ENCODE measurements at places on chromosomes 16 and 17.

DNA sequence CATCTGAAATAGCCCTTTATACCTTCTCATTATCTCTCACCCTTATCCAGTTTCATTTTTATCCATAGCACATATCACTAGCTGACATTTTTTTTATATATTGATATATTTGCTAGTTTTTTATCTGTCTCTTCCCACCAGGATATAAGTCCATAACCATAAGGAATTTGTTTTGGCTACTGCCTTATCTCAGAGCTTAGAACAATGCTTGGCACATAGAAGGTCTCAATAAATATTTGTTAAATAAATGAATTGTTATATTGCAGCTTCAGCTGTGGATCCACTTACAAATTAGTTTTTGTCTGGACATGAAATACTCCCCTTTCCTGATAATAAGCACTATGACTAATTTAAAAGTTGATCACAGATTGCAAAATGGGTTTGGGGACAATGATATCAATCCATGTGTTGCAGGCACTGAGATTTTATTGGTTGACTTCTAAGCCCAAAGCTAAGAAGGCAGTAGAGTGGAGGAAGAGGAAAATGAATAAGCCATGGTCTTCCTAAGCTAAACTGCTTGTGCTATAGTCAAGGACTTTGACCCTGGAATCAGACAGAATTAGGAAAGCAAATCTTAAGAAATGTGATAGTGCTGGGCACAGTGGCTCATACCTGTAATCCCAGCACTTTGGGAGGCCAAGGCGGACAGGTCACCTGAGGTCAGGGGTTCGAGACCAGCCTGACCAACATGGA, 31.9 kb upstream of the YPEL2 start:
- no peak for DNase-seq

- no peak for DNase-seq
Measured at GRCh38 chr17:38958756-38959155, 8.4 kb downstream of the FBXO47 start.

DNA sequence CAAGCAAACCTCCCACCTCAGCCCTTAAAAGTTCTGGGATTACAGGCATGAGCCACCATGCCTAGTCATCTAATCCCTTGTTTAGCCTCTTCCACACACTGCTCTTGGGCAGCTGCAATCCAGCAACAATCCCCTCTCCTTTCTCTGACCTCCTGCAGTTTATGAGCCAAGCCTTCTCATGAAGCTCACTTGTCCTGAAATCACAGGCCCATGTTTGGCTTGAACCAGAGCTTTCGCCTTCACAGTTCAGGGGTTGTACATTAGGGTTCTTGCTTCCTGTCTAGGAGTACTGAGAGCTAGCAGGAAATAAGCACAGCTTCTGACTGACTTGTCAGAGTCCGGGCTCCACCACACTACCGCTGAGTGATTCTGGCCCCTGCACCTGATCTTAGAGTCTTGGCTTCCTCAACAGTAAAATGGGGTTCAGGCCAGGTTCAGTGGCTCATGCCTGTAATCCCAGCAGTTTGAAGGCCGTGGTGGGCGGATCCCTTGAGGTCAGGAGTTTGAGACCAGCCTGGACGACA, 16.3 kb downstream of the ERAL1 start:
- no peak for DNase-seq

DNA sequence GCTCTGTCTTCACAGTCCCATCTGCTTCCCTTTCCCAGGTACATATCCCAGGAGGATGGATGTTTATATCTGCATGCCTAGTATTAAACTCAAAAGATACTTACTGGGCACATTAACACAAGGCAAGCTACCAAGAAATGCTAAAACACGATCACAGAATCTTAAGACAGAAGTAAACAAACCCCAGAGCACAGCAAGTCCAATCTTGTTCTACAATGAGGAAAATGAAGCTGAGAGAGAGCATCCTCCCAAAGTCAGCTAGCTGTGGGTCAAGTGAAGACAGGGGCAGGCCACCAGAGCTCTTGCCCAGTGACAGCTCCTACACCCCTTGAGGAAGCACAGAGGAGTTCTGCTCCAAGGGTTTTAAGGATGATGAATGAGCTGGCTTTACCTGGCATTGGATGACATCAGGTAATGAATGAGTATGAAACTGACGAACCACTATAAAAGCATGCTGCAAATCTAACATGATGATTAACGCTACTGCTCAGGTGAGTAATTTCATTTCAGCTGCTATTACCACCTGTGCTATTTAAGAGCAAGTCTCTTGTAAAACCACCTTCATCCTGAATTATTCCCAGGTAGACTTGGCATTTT, 20.3 kb downstream of the XPO6 start:
- DNase-seq = no peak

GRCh38 chr16:4460936-4461249, 13.5 kb downstream of the NMRAL1 start:
- no peak for DNase-seq

DNA sequence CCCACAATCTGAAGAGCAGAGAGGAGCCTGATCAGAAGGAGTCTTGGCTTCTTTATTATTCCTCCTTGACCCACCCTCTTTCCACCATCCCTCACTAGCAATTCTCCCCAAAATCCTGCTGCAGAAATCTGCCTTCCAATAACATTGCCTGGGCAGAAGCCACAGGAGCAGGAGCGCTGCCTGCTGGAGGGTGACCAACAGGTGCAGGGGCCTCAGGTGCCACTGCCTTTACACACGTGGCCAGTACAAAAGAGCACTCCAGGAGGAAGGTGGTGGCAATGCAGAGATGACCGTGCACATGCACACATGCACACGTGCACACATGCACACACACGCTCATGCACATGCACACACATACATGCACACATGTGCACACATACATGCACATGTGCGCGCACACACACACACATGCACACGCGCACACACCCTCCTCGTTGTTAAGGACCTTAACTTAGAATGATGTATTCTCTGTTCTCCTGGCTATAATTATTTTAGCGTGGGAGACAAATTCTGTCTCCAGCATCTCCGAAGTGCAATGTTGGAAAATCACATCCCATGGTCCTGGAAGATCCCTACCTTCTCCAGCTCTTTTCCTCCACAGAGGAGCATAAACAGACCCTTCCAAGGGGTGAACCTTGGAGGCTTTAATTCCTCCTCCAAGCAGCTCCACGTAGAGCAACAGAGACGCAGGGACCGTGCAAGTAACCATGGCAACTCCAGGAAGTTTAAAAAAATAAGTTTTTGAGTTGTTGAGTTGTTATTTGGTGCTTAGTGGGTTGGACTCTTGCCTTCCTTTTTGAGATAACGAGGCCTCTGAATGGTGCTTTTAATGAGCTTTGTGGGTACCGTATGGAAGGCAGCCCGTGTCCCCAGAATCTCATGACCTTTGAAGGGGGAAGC, 12.6 kb downstream of the RBFOX3 start:
- no peak for DNase-seq

GRCh38 chr17:1783834-1784611, 22.2 kb downstream of the SERPINF1 start:
- peak; percentile 89 for DNase-seq

GRCh38 chr17:28953444-28954118, 2.3 kb upstream of the PHF12 start:
- DNase-seq = peak; percentile 52

GRCh38 chr17:73710095-73710592, 65.9 kb upstream of the SDK2 start:
- DNase-seq = peak; percentile 80

GRCh38 chr17:43759836-43760235, 1.2 kb upstream of the SOST start:
- DNase-seq = no peak

GRCh38 chr17:78838574-78839005, 2.0 kb downstream of the USP36 start:
- DNase-seq = no peak

DNA sequence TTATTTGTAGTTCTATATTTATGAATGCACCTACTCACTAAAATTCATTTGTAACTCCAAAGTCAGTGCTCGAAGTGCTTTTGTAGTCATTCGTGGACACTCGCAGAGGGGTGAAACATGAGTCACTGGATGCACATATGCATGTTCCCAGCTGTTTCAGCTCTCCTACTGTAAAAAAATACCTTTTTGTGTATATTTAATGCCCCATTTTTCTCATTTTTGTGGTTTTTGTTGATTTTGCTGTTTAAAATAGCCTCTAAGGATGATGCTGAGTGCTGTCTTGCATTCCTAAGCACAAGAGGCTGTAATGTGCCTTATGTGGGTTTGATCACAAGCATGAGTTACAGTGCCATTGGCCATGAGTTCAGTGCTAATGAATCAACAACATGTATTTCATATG, 30.6 kb downstream of the CENPV start:
- DNase-seq = no peak

- DNase-seq = no peak
Measured at GRCh38 chr17:50664788-50665458, 30.2 kb downstream of the ABCC3 start.

GRCh38 chr16:65688301-65688700, 566.4 kb upstream of the CDH11 start:
- DNase-seq = peak; percentile 42

GRCh38 chr17:46833840-46834208, 15.3 kb upstream of the WNT3 start:
- no peak for DNase-seq

- no peak for DNase-seq
Measured at GRCh38 chr17:4806456-4806776, 536 bp upstream of the PLD2 start.

- DNase-seq = peak; percentile 57
Measured at GRCh38 chr17:66441101-66441661, 138.8 kb downstream of the PRKCA start.

- peak; percentile 62 for DNase-seq
Measured at GRCh38 chr17:34370997-34371395, 8.0 kb upstream of the CCL1 start.

- peak; percentile 93 for DNase-seq
Measured at GRCh38 chr16:50683689-50684374, 2.7 kb upstream of the SNX20 start.

DNA sequence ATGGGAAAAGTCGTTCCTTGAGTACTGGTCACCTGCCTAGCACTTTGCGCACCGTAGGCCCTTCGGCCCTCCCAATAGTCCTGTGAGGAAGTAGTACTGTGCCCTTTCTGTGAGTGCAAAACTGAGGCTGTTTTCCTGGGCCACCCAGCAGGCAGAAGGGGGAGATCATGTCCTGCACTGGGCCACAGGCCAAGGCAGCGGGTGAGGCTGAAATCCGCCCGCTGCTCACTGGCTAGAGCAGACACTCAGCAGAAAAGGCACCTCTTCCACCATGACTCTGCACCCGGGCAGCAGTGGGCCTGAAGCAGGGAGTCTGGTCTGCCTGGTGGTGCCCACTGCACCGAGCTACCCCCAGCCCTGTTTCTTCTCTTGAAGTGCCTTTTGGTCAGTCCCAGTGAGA, 20.2 kb downstream of the METTL22 start:
- no peak for DNase-seq

- DNase-seq = no peak
Measured at GRCh38 chr17:48162306-48162934, 54.9 kb downstream of the SNX11 start.

- DNase-seq = no peak
Measured at GRCh38 chr17:39973496-39973895, 7.1 kb upstream of the PSMD3 start.

- DNase-seq = no peak
Measured at GRCh38 chr17:72365857-72366414, 245.1 kb downstream of the SOX9 start.

DNA sequence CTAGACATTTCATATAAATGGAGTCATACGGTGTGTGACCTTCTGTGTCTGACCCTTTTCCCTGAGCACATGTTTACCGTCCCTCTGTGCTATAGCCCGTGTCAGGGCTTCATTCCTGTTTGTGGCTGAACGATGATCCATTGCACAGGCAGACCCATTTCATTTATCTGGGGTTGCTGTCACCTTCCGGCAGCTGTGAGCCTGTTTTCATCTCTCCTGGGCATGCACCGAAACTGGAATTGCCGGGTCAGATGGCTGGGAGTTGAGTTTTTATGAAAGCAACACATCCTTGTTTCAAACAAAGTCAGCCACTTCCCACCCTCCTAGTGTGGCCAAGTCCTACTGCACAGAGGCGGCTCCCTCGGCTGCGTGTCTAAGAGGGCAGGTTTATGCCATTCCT, 25.5 kb downstream of the BAIAP2 start:
- DNase-seq = no peak

GRCh38 chr16:47374629-47375028, 86.2 kb downstream of the ITFG1 start:
- no peak for DNase-seq

- peak; percentile 67 for DNase-seq
Measured at GRCh38 chr16:67883872-67884261, 818 bp upstream of the NRN1L start.

DNA sequence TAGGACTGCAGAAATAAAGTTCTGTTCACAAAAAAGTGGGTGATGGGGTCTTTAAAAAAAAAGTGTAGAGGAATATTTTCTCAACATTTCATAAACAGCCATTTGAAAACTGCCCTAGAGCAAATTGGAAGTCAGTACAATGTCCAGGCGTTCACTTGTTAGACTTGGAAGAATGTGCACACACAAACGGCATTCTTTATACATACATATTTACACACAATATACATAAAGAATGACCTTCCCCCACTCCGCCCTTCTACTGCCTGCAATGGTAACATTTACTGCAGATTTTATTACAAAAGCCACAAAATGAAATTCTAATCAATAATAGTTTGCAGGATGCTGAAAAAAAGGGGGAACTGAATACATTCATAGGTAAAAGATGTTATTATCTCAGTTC, 103.4 kb upstream of the TOX3 start:
- DNase-seq = no peak

DNA sequence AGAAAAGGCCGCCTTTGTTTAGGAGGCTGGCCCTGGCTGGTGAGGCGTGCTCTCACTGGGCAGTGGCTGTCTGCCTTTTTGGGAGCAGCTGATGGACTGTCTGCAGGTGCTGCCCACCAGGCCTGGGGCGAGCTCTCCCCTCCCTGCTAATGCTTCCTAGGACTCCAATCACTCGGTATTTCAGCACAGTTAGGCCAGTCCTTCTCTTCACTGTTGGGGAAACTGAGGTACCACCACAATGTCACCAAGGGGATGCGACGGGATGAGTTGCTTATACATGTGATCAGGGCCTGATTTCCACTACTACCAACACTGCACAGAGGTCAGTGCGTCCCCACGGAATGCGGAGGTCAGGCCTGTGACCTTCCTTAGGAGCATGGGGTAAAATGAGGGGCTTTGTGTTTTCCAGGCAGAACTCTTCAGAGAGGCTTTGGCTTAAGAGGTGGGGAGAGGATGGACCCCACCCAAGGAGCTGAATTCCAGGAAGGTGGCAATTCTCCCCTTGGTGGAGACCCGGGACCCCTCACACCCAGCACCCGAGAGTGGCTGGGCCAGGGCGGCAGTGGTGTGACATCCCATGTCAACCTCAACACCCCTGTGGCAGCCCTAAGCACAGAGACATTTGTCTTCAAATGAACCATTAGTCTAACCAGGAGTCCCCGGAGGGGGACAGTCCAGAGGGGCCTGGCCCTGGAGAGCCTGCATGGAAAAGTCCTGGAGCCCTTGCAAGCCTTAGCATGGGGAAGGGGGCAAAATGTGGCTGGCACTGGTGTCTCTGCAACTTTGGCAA, 86.4 kb downstream of the N4BP1 start:
- DNase-seq = no peak

Data from suppressor macrophage treated with lipopolysaccharide for 1 hour (primary cell).